ENCODE measurements at places on chromosomes 3 and 15. TPM values are rescaled to one million over a fixed set of nuclear protein-coding genes. Genes with fewer than 3 reads are reported as not detected.

The TNNC1 gene
- total RNA-seq, result not detected

The CELF6 gene
- total RNA-seq, result 3.7 TPM

The TMCO5A gene
- total RNA-seq, result not detected

The CDC25A gene
- 3.6 TPM for total RNA-seq

The NRROS gene
- 2.1 TPM for total RNA-seq

The FBN1 gene
- total RNA-seq, result 257 TPM

The CPN2 gene
- total RNA-seq, result not detected

The PPP1R14D gene
- 42.9 TPM for total RNA-seq

The EPHB1 gene
- total RNA-seq, result 0.83 TPM

GRCh38 chr3:129282727-129283327, 4.2 kb downstream of the HMCES start:
- DNase-seq, result no peak

DNA sequence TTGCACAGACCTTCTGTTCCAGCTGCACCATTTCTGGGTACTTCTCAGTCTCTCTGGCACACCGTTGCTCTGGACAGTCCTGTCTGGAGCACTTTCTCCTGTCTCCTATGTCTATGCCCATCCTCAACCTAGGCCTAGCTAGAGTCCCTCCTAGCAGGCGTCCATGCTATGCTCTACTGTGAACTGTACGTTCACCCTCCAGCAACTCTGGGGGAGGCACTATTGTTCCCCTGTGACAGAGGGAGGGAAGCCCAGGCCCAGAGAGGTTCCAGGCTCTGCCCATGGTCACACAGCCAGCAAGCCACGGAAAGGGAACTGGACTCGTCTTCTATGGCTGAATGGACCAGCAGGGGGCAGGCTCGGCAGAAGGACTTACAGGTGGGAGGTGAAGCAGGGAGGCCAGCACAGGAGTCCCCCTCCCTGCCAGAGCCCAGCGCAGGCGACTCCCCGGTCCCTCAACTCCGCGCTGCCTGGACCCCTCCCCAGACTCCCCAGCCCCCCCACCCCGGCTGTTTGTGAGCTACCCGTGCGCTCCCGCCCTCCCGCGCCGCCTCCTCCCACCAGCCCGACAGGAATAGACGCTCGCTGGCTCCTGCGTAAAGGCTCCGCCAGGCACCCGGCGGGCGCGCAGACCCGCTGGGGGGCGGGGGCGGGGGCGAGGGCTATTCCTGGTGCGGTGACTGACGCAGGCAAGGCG, 1.7 kb upstream of the LINGO1 start:
- DNase-seq, result peak; percentile 86

- DNase-seq, result no peak
These were observed 154.5 kb upstream of the TSC22D2 start for GRCh38 chr3:150253622-150254021.

- DNase-seq, result peak; percentile 67
These were observed at the start of gene ADAMTS7 for GRCh38 chr15:78811124-78811824. Gene ADAMTS7 (minus strand): TSS chr15:78811464. CDS start chr15:78811220, 244 bp downstream.

DNA sequence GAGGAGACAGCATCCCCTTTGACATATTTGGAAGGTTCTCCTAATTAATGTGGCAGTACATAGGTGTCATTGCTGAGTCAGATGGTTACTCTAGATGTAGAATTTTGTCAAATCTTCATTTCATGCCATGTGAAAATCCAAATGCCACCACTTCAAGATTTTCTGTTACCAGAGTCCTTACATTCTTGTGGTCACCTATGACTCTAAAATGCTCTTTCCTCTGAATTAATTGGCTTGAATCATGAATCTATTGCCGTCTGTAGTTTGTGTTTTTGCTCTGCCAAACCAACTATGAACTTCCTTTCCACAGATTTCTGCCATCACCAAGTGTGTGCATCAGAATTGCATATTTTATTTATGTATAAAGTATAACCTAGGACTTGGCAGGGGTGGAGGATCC, 269.4 kb upstream of the ZPLD1 start:
- no peak for DNase-seq

GRCh38 chr3:12437861-12438260, 46.4 kb upstream of the TSEN2 start:
- DNase-seq, result no peak

GRCh38 chr3:157531301-157531660, 28.1 kb upstream of the VEPH1 start:
- no peak for DNase-seq

DNA sequence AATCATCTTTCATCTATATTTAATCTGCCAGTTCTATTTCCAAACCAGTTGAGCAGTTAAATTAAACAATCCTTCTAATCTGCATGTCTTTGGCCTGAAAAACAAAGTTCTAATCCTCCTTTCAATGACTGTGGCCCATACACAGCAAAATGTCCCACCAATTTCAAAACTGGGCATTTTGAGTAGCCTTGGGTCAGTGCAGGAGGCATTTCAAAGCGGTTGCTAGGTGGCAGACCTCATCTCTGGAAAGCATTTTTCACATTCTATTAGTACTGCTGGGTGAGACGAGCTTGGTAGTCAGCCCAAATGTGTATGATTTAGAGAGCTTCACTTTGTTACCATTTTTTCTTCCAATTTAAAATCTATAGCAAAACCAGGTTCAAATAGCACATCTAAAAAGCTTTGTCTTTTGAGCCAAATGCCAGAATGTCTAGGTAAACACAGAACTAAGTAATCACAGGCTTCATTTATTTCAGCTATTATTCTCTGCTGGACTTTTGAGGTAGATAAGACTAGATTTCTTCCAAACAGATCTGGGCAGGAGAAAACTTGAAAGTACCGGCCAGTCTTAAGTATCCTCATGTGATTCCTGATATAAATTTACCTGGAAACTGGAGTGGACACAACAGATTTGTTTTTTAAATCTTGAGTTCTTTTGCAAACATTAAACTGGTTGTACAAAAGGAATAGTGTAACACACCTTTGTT, 8.9 kb upstream of the ARHGEF26 start:
- no peak for DNase-seq

DNA sequence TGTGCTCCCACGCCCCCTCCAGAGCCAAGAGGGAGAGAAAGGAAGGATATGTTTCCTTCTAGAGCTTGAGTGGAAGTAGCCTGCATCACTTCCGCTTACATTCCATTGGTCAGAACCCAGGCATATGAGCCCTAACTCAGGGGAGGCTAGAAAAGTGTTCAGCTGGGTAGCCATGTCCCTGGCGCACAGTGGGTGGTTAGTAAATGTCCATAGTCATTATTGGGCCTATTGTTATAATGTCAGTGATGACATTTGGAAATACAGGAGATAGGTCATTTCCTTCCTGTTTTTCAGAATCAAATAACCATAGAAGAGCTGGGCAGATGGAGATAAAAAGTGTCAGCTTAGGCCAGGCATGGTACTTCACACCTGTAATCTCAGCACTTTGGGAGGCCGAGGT, 27.3 kb downstream of the CD276 start:
- DNase-seq, result no peak

GRCh38 chr3:68974711-68975110, 38.8 kb downstream of the EOGT start:
- DNase-seq, result no peak

DNA sequence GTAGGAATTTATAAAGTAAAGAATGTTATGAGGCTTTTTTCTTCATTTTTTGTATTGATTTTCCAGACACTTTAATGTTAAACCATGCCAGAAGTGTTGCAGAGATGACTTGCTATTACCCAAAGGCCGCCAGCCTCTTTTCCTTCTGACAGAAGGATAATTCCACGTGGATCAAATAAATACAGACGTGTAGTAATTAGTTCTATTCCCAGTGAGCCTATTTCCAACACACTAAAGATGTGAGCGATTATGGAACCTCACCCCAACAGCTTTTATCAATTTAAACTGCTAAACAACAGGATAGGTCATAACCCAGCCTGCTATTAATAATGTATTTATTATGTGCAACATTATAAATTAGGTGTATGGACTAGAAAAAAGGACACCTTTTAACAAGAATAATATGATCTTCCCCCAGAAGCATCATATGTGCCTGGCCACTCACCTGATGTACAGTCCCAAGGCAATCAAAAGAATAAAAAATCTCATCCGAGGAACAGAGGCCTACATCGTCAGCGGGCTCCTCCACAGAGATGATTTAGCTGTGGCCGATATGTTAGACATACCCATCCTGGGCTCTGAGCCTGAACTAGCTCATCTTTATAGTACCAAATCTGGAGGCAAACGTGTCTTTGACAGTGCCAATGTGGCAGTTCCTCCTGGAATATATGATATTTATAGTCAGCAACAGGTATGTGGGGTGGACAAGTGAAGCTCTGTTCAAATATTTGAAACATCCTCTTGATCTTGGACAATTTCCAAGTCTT, 125.9 kb upstream of the C15orf61 start:
- no peak for DNase-seq

DNA sequence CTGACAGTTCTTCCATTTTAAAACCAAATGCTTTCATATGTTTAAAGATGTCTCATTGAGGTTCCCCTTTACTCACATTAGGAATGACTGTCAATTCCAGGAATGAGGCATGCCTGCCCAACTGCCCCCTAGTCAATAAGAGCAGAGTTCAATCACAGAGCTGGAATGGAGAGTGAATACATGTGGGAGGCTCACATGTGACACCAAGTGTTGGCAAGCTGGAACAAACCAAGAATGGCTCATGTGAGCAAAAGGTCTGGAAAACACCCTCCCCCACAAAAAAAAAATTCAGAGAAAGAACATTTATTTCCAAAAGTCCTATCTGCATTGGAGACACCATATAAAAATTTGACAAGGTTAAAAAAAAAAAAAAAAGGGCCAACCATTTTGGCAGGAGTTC, 3.7 kb downstream of the PBRM1 start:
- no peak for DNase-seq

DNA sequence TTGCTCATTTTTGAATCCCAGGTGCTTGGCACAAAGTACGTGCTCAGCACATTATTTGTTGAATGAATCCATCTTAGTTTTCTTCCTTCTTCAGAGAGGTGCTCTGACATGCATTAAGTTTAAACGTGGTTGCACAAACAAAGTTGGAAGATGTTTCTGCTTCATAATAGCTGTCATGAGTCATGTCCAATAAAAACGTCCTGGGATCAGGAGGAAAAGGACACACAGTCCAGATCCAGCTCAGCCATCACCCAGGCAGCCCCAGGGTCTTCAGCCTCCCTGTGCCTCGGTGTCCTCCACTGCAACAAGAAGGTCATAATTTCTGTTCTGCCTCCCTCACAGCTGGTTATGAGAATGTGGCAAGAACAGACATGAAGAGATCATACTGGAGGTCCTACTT, 55.4 kb downstream of the CCNL1 start:
- no peak for DNase-seq

DNA sequence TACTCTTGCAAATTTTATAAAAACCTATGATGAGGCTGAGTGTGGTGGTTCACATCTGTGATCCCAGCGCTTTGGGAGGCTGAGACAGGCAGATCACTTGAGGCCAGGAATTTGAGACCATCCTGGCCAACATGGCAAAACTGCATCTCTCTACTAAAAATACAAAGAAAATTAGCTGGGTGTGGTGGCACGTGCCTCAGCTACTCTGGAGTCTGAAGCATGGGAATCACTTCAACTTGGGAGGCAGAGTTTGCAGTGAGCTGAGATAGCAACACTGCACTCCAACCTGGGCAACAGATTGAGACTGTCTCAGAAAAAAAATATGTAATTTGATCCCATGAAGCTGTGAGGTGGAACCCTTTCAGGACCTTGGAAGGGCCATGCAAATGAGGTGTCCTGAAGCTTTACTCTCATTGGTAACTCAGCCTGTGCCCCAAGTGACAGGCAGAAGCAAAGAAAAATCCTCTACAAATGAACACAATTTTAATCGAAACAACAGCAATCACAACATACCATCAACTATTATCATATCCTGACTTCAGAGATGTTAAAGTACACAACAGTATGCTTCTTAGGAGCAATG, 84.6 kb upstream of the CDV3 start:
- DNase-seq, result no peak

GRCh38 chr15:71596672-71597071, 213.7 kb upstream of the NR2E3 start:
- DNase-seq, result no peak

DNA sequence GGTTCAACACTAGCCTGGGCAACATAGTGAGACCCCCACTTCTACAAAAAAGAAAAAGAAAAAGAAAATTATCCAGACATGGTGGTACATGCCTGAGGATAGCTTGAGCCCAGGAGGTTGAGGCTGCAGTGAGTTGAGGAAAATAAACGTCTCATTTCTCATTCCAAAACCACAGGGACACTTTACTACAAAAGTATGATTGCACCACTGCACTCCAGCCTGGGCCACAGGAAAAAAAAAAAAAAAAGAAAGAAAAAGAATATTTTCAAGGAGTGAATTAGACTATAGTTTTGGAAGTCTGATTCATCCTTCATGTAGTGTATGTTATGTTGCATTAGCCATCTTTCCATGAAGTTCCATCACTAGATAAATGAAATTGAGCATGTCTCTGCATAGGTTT, 149.5 kb upstream of the THBS1 start:
- DNase-seq, result no peak

DNA sequence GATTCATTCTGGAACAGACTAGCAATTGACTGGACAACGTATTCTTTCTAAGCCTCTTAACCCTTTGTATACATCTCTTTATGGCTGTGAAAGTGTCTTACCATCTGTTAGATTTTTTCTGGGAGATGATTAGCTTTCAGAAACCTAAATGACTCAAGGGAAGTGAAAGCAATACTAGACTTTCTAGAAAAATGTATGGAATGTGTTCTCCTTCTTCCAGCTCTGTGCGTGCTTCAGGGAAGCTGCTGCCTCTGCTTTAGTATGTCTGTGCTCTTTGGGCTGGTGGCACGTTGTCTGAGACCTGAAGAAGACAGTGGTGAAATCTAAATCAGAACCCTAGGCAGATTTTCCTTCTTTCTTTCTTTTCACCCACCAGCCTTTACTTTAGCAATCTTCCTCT, 89.5 kb downstream of the ITPR1 start:
- no peak for DNase-seq

- DNase-seq, result no peak
These were observed 19.1 kb downstream of the ST6GAL1 start for GRCh38 chr3:186949281-186949982.
